Left colon (tissue), 2 donors: ENCODE measurements at places on chromosomes 7 and 10.

- DNase-seq: peak; percentile 35
These were observed 302.6 kb downstream of the KLF6 start for GRCh38 chr10:3482200-3482993.

- DNase-seq: peak; percentile 16
These were observed 191.0 kb downstream of the LSM5 start for GRCh38 chr7:32299133-32299702.

- DNase-seq: no peak
These were observed 37.1 kb downstream of the ATXN7L1 start for GRCh38 chr7:105839266-105839665.

DNA sequence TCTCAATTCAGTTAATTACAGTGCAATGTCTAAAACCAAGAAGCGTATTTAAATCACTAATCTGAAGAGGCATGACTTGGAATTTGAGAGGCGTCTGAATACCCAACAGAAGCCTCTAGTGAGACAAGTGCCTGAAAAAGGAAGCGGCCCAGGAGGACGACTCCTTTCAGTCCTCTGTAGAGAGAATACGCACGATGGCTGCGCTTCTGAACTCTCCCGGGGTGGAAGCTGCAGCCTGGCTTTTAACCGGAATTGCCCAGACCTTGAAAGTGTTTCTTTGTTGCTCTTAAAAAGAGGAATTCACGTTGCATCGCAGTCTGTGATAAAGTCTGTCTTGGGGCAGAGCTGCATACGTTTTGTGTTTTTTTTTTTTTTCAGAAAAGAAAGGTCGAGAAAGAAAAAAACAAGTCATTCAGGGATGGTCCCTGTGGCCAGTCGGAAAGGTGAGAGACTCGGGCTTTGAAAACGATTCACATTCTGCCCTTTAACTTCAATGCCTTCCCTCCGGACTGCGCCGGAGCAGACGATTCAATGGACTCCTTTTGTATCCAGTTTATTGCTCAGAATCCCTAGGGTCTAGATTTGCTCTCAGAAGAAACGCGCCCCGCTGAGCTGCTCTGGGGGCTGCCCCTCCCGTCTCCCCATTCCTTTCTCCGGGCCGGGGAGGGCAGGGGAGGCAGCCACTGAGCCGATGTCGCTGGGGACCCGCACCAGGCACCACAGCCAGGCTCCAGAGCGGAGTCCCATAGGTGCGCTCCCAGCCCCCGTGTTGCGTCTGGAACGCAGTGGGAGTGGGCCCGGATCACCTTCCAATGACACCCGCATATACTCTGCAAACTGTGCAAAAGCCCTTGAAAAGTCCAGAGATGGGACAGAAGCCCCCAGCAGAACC is 994 bp upstream of the PTF1A start:
- no peak for DNase-seq

DNA sequence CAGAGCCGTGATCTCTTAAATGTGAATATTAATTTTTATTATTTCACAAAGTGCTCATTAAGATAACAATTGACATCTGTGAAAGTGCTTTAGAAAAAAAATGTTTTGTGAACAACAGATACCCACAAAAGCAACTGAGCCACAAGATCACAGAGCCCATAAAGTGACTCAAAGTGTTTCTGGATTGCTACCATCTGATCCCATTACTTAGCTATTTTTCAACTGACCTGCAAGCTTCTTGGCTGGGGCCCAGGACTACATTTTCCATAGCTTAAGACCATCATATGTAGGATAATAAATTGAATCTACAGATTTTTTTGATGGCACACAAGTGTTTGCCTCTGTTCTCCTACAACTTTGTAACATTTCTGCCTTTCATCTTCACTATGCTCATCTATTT is 674.4 kb downstream of the PHTF2 start:
- DNase-seq: no peak
